ENCODE measurements at places on chromosomes 1 and 21. TPM values are rescaled to one million over a fixed set of nuclear protein-coding genes. Genes with fewer than 3 reads are reported as not detected.

PTGFRN gene
- 24.0 TPM for total RNA-seq

RAD54L gene
- total RNA-seq: not detected

TMPRSS2 gene
- total RNA-seq: 0.61 TPM

KLF17 gene
- total RNA-seq: not detected

PRAMEF8 gene
- total RNA-seq: not detected

- DNase-seq: no peak
These were observed 2.8 kb downstream of the IFI16 start for GRCh38 chr1:159012495-159012894.

DNA sequence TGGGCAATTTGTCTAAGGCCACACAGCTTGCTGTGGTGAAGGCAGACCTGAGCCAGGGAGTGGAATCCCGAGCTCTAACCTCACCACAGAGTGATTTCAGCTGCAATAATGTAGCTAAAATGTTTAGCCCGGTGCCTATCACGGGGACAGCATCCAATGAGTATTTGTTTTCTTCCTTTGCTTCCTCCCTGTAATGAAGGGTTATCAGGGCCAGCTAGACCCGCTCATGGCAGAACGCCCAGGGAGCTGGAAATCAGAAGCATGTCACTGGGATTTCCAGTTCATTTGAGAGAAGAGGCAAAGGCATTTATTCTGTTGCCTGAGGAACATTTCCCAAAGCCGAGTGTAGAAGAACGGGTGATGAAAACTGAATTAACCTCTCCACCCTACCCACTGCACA lies 183.1 kb downstream of the ZSCAN20 start:
- DNase-seq: no peak

- DNase-seq: no peak
These were observed 78.6 kb upstream of the RGS2 start for GRCh38 chr1:192730198-192730597.

DNA sequence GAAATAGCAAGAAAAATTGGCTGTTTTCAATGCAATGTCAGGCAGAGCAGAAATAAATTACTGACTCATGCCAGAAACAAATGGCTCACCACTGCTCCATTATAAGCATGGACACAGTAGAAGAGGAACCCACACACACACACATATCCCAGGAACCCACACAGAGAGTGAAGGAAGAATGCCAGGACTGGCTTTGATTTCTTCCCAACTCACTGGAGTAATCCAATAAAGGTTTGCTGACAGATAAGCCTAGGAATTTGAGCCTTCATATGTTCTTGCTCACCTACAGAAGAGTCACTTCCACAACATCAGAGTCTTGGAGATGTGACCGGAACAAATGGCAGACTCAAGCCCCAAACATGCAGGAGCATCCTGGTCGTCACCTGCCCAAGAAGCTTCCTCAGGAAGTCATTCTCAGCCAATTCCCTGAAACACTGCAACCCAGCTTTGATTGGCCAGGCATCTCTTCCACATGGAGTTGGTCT lies 2.2 kb downstream of the SH3BP5L start:
- DNase-seq: no peak

- DNase-seq: no peak
These were observed 6.9 kb upstream of the EFNA3 start for GRCh38 chr1:155071701-155072100.

Measured in mesenteric fat pad (tissue), 1 donor.